Stimulated activated CD8-positive, alpha-beta memory T cell treated with anti-CD3 and anti-CD28 coated beads, Interleukin-15, amount 100 ng/mL, for 4 hours (primary cell): ENCODE measurements at places on chromosomes 7 and 10.

DNA sequence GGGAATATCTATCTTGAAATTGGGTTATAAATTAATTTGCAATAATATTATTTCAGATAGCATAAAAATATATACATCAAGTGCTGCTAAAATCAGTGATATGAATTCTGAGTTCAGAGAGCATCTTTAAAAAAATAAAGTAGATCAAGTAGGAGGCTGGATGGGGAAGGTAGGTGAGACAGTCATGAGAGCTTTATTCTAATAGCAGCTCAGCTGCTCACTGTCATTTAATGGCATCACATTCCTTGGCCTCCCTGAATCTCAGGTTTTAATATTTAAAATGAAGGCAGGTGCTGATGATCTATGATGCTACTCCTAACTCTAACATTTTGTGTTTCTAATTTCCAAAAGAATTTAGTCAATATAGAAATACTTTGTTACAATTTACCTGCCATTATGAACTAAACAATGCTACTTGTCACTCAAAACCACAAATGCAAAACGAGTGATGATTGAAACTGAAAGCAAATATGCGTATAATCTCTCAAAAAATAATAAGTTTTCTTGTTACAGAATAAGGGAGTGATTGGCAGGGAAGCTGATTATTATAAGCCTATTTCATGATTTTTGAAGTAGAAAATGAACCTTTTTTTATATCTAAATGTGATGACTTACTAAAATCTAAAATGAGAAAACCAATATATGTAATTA, 147.6 kb upstream of the CSTF2T start:
- no peak for DNase-seq

- DNase-seq, result no peak
These were observed 540.3 kb downstream of the INHBA start for GRCh38 chr7:41162612-41163011.

DNA sequence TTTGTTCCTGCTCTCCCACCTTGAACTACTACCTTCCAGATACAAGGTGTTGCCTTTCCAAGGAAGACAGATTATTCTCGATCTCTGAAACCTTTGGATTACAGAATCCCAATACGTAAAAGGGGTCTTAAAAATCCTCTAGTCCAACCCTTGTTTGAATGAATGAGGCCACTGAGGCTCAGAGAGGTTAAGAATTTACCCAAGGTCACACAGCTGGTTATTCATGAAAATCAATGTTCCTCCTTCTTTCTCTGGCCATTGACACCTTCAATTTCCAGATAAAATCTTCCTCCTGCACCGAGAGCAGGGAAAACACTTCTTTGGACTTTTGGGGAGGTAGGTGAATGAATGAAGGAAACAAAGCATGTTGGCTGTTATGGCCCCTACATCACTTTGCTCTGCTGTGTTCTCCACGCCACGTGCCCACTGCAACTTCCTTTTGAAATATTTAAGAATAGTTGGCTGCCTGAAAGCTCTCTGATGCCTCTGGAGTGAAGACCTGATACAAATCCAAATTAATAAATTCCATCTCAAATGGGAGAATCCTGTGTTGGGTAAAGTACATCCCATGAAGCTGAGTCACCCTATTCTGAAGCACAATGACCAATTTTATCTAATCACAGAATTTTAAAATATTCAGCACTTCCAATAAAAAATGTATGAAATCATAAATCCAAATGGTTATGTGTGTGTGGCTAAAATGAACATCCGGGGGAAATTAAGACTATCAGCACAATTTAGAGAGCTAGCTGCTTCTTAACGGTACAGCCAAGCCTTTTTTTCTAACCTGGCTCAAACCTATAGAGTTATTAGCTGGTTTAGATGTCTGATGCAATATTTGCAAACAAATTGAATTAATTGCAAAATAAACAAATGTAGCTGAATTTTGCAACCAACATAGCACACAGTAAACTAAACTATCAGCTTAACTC, 7.3 kb downstream of the SVIL start:
- no peak for DNase-seq

DNA sequence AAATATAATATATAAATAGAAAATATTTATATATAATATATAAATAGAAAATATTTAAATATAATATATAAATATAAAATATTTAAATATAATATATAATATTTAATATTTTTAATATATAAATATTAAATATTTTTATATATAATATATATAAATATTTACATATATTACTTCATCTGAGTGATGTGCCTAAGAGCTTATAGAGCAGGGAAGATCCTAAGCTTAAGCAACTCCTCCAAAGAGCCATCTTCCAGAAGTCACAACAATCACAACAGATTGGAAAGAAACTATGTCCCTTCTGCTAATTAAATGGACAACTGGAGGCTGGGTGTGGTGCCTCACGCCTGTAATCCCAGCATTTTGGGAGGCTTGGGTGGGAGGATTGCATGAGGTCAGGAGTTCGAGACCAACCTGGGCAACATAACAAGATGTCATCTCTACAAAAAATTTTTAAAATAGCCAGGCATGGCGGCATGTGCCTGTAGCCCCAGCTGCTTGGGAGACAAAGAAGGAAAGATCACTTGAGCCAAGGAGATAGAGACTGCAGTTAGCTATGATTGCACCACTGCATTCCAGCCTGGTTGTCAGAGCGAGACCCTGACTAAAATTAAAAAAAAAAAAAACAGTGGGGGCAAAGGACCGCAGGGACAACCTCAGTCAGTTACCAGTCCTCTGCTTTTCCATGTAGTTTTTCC, 198.7 kb downstream of the SKIDA1 start:
- no peak for DNase-seq

GRCh38 chr10:7359954-7360353, 50.9 kb downstream of the SFMBT2 start:
- DNase-seq, result no peak

DNA sequence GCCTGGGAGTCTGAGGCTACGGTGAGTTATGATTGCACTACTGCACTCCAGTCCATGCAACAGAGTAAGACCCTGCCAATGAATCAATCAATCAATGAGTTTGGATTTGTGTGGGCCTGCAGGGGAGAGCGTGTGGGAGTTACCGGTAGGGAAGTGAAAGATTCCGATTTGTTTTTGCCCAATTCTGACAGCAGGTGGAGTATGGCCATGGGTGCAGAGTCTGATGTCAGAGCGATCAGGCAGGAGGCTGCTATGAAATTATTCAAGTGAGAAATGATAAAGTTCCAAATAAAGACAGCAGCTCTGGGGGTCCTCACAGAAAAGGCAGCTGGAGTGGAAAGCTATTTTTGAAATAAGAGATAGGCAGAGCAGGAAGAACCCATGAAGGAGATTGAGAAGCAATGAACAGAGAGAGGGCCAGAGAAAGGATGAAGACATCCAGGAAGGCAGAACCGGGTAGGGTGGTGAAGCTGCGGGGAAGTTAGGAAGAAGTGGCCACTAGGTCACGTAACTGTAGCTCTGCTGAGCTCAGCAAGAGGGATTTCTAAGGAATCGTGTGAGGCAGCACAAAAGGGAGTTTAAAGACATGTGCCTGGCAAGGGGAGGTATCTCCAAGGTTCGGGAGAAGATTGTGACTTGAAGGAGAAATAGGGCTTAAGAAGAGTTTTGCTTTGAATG, 93.7 kb upstream of the NMT2 start:
- DNase-seq, result no peak
